Aorta (tissue), 5 donors: ENCODE measurements at places on chromosomes 6 and 20. TPM values are rescaled to one million over a fixed set of nuclear protein-coding genes. Genes with fewer than 3 reads are reported as not detected.

GRCh38 chr6:156345700-156346099, 431.5 kb upstream of the ARID1B start:
- no peak for DNase-seq

GRCh38 chr20:3563548-3564177, 92.8 kb downstream of the ATRN start:
- DNase-seq: no peak

- no peak for DNase-seq
Measured at GRCh38 chr6:127381384-127381783, 38.0 kb upstream of the ECHDC1 start.

LY6G6D gene
- not detected for total RNA-seq

GINM1 gene
- 68.1 TPM for total RNA-seq
